ENCODE measurements at places on chromosomes 2 and 18.

- no peak for DNase-seq
These were observed 41.9 kb downstream of the TANC1 start for GRCh38 chr2:159010340-159010739.

- DNase-seq: no peak
These were observed 60.8 kb downstream of the CRACDL start for GRCh38 chr2:98875081-98875728.

DNA sequence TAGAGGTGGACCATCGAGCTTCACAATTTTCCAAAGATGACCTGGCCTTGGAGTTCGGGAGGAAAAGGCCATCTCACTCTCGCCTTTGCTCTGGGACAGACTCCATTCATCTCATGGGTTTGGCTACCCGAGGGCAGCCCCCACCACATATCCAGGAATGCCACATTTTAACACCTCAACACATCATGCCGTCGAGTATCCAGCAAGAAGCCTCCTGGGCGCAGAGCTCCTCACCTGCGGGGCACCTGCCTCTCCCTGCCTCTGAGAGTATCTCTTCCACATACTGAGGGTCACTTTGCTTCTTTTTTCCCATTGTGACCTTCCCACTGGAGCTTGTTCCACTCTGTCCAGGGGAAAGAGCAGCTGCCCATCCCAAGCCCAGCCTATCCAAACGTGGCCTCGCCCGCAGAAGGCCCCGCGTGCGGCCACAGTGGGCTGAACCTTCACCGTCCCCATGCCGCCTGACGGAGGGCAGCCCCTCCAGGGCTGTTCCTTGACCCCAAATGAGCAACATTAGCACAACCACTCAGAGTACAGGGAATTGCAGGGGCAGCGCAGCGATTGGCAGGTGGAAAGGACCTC is 5.5 kb upstream of the LIMS2 start:
- no peak for DNase-seq

GRCh38 chr18:23981369-23981980 is 33.1 kb upstream of the TTC39C start:
- DNase-seq: no peak

- no peak for DNase-seq
These were observed 350 bp upstream of the RNF138 start for GRCh38 chr18:32091325-32091723.

- DNase-seq: no peak
These were observed 14.4 kb upstream of the TMEM131 start for GRCh38 chr2:98009887-98010760.

- no peak for DNase-seq
These were observed 202.7 kb downstream of the SCG2 start for GRCh38 chr2:223399357-223399957.

DNA sequence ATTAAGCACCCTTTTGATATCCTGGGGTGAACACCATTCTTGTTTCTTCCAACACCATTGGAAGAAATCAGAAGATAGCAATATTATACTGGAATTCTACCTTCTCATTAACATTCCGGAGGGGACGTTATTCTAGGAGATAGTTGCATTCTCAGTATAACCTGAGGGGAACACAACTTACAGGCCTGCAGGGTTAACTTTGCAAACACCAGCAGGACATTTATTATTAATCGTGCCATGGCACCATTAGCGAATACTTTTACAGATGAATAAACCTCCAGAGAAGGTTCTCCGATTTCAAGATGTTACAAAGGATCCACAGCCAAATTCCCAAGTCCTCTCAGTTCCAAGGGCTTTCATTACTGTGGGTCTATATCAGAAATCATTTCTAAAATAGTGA is 109.0 kb downstream of the DHRS9 start:
- DNase-seq: no peak

- DNase-seq: no peak
These were observed 84.2 kb upstream of the ID2 start for GRCh38 chr2:8597559-8598225.

DNA sequence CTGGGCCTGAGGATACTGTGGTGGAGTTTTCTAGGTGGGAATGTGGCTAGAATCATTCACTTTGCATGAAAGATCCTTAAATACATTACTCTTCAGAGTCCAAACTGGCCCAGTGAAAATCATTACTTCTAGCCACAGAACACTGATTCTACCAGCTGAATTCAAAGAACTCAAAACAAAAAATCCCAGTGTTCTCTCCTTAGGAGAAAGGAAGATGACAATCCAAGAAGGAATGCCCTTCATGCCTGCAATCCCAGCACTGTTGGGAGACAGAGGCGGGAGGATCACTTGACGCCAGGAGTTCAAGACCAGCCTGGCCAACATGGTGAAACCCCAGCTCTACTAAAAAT is 35.2 kb downstream of the FAM228A start:
- no peak for DNase-seq

DNA sequence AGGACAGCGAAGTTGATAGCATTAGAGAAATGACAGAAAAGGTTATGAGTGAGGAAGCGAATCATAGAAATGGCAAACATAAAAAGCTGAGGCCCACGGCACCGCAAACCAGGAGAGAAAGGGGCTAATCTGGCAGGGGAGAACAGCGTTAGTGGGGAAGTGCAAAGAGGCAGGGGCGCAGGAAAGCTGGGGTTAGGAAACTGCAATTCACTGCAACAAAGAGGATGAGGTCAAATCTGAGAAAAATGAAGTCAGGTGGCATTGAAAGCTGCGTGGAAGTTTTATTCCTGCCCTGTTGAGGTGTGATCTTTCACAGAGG is 653 bp upstream of the ABI2 start:
- no peak for DNase-seq

DNA sequence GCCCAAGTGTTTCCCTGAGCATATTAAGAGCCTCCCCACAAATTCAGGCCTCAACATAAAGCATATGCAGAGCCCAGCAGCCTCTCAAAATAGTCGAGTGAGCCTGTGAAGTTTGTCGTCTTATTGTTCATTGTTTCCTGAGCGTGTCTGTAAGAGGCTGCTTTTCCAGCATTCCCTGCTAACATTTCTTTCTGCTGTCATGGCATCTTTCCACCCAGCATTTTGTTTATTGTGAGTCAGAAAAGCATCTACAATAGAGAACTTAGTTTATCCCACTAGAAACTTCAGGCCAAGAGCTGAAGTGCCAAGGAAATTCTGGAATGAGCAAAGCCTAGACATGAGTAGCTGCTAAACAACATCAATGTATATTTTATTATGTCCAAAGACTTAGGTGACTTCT is 46.3 kb upstream of the STAM2 start:
- no peak for DNase-seq

DNA sequence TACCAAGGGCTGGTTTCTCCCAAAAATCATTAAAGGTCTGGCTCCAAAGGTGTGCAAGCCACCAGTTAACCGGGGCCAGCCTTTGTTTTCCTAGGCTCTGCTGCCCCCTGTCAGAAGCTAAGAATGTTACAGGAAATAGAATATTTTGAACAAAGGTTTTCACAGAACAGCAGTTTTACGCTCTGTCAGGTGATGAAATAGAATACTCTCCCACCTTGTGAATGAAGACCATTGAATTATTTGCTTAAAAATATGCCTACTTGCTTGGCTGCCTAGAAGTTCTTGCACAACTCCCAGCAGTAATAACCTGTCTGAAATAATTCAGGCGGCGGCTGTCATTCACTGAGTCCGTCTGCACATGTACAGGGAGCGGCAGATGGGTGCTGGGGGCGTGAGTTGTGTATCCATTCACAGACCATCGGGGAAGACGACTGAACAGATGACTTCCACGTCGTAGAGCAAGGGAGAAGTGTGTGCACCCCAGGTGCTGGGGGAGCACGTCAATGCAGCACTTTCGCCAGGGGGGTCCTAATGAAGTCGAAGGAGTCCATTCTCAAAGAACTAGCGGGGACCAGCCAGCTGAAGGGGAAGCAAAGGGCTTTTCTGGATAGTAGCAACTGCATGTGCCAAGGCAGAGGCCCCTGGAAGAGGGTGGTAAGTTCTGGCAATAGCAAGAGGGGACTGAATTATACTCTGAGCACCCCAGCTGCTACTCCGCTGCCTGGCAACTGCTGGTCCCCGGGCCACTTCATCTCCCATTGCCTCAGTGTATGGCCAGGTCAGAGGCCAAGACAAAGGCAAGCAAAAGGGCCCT is 56.1 kb downstream of the SF3B1 start:
- DNase-seq: peak; percentile 68

DNA sequence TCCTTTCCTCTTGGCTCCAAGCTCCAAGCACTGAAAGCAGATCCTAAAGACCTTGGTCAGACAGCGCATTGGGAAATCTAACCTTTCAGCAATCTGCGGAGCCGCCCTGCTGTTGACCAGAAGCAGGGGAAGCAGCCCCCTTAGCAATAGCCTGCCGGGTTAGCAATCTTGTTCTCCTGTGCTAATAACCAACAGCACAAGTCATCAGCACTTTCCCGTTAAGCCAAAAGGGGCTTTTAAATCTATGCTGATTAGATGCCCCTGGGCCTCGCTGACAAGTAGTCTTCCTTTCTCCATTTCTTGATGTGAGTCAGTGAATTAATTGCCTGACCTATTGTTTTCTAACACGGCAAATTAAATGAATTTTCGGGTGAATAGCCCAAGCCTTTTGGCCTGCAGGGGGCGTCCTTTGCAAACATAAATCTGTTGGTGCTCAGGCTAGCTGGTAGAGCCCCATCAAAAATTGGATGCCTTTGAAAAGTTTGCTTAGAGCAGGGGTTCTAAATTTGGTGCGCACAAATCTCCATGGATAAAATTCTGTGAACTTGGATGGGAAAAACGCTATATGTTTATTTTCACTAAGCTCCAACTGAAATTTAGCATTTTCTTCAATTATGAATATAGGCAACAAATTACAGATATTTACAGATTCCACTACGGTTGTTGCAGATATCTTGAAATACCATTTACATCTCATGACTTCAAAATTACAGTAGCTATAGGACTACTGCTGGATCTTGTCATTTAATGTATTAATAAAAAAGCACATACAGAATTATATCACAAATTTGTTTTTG is 24.6 kb downstream of the MAIP1 start:
- peak; percentile 86 for DNase-seq

DNA sequence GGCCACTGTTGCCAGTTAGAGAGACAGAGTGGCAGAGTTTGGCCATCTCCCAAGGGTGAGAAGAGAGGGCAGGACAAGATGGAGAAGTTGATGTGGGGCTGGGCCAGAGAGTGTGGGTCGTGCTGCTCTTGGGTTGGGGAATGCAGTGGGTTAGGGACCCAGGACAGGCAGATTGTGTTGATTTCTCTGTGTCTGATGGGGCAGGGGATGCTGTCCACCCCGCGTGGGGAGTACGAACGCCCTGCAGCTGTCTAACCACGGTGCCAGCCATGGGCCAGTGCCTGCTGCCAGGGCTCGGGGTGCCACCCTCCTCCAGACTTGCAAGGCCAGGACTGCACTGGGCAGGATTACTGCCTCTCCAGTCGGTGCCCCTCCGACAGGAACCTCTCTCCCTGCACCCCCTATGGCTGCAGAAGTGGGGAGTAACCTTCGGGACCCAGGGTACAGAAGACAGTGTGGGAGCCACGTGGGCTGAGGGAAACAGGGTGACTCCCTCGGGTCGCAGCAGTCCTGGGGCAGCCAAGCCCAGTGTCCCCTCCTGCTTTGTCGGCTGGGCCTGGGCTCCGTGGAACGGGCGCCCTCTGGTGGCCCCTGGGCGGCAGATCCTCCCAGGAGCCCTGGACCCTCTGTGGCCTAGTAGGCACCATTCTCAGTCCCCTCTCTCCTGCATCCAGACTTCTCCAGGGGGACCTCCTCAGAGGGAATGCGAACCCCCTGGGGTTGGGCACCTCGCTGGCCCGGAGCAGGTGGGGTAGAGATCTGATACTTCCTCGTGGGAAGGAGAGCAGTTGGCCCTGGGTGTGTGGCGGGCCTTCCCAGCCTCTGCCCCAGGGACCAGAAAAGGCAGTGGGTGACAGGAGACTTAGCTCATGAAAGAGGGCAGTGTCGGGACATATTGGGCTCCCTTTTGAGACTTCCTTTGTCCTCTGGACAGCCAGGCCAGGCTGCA is 2.7 kb downstream of the GPC1 start:
- DNase-seq: peak; percentile 83

DNA sequence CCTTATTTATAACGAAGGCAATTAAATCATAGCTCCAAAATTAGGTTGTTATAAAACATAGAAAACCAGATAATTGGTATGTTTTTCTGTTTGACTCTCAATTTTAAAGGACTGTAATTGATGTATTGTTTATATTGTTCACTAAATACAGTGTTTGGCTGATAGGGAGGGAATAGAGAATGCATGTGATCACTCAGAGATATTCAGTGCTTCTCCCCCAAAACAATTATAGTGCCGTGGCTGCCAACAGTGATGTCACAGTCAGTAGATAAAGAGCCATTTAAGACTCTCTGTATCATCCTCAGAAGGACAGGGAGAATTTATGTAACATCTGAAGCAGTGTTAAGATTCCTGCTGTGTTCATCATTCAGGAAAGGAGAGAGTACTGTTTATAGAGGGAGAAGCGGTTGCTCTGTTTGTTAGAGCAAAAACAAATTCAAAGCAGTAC is 69.6 kb downstream of the PHLPP1 start:
- DNase-seq: no peak

DNA sequence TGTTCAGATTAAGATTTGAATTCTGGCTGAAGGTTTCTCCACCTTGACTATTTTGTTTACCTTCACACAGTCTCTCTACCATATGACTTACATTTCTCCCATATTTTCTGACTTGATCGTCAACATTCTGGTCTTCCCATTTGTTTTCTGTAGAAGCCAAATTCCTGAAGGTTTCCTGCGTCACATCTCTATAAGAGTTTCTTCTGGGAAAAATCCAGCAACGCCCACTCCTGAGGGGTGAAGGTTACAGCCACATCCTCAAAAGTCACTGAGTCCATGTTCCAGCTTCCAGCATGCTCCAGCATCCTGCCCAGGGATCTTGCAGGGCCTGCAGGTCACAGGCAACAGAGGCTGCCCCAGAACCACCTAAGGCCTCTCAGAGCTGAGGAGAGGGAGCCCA is 47.5 kb downstream of the NBEAL1 start:
- DNase-seq: no peak

GRCh38 chr2:19649142-19649541 is 252.6 kb downstream of the TTC32 start:
- no peak for DNase-seq

DNA sequence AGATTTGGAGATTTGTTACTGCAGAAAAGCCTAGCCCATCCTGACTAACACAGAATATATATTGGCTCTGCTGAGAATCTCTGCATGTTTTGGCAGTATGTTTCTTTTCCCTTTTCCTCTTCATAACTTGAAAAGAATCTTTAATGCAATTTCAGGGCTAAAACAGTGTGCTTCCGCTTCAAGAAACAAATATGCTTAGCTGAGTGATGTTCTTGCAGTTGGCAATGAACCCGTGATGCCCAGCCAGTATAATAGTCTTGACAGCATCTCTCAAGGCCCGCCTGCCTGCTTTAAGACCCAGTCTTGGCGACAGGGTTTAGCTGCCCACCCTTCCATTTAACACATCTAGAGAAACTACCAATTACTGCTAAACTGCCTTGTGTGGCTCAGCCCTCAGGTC is 184.5 kb downstream of the INO80D start:
- no peak for DNase-seq

All from activated T-cell treated with anti-CD3 and anti-CD28 coated beads, Interleukin-2, amount 50 U/mL, for 24 hours (primary cell).